ENCODE measurements at places on chromosomes 1 and 21.

DNA sequence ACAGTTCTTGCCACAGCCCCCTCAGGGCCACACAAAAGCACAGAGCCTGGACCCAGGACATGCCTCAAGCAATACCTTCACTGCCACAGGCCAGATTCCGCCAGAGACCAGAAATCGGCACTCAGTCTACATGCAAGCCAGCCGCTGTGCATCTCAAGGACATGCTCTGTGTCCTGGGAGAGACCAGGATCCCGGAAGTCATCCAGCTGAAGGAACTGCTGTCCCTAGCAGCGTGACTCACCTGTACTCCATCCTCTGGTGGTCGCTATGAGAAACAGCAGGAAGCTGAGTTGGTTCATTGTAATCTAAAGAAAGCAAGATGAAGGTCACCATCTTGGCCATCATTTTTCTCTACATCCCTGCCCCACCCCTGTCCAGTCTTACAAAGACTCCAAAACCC, 401 bp downstream of the ITLN1 start:
- DNase-seq, result no peak

DNA sequence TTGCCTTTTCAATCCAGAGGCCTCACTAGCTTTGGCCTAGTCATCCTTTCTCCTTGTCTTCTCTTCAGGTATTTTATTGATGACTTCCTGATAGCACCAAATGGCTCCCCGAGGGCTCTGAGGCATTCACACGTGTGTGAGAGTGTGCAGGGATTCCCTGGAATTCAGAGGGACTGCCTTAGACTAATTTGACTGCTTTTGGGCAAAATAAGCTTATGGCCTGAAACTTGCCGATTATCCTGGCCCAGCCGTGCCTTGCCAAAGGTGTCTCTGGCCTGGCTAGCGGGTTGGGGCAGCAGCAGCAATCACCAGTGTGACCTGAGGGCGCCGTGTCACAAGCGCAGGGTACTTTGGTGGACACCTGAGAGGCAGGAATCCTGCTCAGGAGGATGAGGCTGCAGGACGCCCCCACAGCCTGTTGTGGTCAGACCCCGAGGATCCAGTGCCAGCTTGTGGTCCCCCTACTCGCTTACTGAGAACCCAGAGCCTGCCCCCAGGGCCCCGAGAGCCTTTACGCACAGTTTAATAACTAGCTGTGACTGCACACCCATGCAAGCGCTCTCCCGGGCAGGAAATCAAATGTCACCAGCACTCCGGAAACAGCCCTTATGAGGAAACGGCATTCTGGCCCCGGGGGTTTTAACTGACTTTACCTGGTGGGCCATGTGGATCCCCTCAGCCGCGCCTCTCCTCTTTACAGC, 62.8 kb upstream of the PDE9A start:
- no peak for DNase-seq

GRCh38 chr1:10744654-10745238, 51.7 kb downstream of the CASZ1 start:
- peak; percentile 19 for DNase-seq

- no peak for DNase-seq
Observed at GRCh38 chr1:1247341-1247913, 905 bp upstream of the C1QTNF12 start.

GRCh38 chr1:116902723-116903383, 6.9 kb upstream of the PTGFRN start:
- no peak for DNase-seq

- DNase-seq, result no peak
Observed at GRCh38 chr1:15146142-15146680, 7.3 kb upstream of the TMEM51 start.

- no peak for DNase-seq
Observed at GRCh38 chr1:235291599-235292091, 36.3 kb downstream of the ARID4B start.

- DNase-seq, result no peak
Observed at GRCh38 chr1:209023790-209024189, 559.7 kb upstream of the CAMK1G start.

- DNase-seq, result peak; percentile 40
Observed at GRCh38 chr1:93844262-93845045, 34.6 kb downstream of the DNTTIP2 start.

GRCh38 chr21:42925114-42925926, at the start of gene ERVH48-1:
TSS of gene ERVH48-1 (minus strand) at chr21:42925630. CDS start at chr21:42919006, 6,624 bp downstream.
- no peak for DNase-seq

DNA sequence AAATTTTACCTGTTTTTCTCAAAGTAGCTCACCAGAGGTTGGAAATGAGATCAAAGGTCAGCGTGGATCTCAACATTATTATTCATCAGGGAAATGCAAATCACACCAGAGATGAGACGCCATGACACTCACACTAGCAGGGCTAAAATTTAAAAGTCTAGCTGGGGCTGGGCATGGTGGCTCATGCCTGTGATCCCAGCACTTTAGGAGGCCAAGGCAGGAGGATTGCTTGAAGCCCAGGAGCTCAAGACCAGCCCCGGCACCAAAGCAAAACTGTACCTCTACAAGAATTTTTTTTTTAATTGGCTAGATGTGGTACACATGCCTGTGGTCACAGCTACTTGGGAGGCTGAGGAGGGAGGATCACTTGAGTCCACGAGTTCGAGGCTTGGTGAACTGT, 41.4 kb upstream of the PCBP3 start:
- no peak for DNase-seq

- no peak for DNase-seq
Observed at GRCh38 chr21:36610201-36610600, 88.7 kb upstream of the SIM2 start.

DNA sequence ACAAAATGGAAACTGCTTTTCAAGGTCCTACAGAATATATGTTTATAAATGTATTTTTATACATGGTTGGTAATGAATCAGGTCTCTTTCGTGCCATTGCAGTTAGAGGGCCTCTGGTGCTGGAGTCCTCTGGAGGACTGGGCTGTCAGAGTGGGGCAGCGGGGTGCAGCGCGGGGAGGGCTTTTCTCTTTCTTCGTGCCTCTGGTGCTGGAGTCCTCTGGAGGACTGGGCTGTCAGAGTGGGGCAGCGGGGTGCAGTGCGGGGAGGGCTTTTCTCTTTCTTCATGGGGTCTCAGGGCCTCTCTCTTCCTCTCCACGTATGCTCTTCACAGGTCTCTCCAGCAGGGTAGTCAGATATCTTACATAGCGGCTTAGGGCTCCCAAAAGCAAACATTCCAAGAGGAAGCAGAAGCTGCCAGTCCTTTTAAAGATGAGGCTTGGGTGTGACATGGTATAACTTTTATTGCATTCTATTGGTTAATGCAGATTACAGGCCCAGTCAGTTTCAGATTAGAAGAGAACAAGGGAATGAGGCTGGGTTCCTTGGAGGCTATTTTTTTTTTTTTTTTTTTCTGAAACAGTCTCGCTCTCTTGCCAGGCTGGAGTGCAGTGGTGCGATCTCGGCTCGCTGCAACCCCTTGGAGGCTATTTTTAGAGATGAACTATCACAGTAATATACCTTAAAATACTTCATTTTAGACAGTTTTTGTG, 13.1 kb downstream of the SDCCAG8 start:
- no peak for DNase-seq

- no peak for DNase-seq
Observed at GRCh38 chr21:38077569-38077968, 161.3 kb upstream of the KCNJ6 start.

GRCh38 chr1:43586136-43586731, 55.6 kb downstream of the PTPRF start:
- peak; percentile 47 for DNase-seq

- DNase-seq, result no peak
Observed at GRCh38 chr1:30129421-30130055, 593.8 kb downstream of the MATN1 start.

- no peak for DNase-seq
Observed at GRCh38 chr1:176869577-176869976, 294.9 kb downstream of the ASTN1 start.

DNA sequence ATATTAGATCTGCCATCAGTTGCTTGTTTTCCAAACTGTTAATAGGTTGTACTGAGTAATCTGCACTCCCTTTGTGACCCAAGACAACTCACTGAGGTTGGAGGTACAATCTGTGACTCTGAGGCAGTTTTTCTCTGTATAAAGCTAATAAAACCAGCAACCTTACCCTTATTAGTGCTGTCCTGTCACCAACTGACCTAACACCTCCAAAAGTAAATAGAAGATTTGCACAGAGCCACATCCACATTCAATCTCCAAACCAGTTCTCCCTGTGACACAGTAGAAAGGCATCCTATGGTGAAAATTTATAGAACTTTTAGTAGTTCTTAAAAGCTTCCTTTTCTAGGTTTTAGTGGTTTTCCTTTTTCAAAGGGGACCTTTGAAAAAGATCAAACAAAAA, 140.4 kb upstream of the ADGRL2 start:
- DNase-seq, result no peak

GRCh38 chr1:115728341-115728740, 40.2 kb downstream of the CASQ2 start:
- no peak for DNase-seq

- DNase-seq, result no peak
Observed at GRCh38 chr1:193285641-193286040, 99.2 kb upstream of the B3GALT2 start.

Measured in foreskin keratinocyte (primary cell).